ENCODE measurements at places on chromosomes 2 and 18.

DNA sequence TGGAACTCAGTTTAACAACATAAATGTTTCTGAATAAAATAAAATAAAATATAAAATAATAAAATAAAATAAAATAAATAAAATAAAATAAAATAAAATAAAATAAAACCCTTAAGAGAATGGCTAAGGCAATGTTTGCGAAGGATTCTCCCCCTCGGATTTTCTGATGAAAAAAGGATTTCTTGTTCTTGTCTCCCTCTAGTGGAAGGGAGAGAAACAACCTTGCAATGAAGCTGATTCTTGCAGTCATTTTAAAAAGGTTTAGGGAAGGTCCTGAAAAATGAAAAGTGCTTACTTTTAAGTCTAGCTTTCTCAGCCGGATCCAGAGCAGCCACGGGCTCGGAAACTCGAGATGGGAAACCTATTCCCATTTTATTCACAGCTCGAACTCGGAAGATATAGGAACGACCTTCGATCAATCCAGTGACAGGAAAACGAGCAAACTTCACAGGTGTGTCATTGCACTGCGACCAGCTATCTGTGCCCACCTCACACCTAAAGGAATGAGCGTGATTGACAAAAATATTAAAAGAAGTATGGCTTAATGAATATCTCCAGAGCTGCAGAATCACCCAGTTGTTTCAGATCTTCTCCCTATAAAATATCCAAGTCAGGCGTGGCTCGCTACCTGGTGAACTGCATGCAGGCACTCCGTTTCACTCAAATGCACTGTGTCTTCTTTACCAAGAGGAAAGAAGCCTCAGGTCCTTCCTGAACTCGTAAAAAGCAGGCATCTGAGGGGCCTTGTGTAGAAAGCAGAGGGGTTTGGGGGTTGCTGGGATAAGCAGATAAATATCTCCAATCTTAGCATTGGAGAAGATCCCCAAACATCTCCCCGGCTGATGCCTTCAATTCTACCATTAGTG lies 68.1 kb downstream of the MYOM1 start:
- no peak for DNase-seq

- DNase-seq: no peak
These were observed 305.7 kb upstream of the PKDCC start for GRCh38 chr2:41741951-41742595.

DNA sequence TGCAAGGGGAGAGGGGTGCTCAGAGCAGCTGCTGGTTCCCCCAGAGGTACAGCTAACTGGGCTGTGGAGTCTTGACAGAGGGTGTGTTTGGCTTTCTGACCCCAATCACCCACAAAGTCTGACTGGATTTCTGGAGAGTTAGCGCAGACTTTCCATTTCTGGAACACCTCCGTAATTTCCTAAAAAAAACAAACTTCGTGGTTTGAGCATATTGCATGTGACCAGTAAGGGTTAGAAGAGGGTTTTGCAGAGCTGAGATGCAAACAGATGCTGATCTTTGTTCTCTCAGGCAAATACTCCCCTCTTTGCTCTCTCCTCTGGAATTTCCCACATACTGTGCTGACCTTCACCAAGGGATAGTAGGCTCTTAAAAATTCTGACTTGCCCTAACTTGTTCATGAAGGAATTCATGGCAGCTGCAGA lies 44.5 kb upstream of the TMEM247 start:
- DNase-seq: no peak

GRCh38 chr2:17375262-17375661 lies 143.0 kb downstream of the RAD51AP2 start:
- no peak for DNase-seq

GRCh38 chr2:52264911-52265310 lies 1233.0 kb upstream of the NRXN1 start:
- DNase-seq: no peak

DNA sequence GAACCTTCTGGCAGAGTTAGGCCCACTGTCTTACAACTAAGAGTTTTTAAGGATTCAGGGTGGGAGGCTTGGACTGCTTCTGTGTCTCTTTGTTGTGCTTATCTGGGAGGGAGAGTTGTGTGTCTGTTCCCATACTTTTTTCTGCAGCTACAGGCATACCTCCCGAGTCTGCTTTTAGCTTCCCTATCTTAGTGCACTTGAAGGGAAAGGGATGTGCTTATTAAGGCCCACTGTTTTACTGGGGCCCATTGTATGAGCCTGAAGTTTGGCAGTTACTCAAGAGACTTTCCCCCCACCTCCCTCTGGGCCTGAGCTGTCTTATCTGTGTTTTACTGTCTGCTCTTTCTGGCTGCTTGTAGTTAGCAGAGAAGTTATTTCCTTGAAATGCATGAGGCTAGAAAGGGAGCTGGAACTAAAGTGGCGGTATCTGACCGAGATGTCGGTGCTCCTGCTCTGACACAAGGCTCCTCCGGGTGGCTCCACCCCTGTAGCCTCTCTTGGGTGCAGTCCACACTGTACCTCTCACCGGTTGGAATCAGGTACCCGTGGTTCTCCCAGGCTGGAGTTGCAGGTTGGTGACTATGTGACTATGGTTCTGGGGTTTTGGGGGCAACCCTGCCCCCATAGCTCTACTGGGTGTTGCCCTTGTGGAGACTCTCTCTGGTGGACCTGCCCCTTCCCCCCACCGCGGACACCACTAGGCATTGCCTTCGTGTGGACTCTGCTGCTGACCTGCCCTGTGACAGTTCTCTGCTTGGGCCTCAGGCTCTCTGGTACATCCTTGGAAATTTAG lies 12.9 kb downstream of the UBR3 start:
- DNase-seq: no peak

- no peak for DNase-seq
These were observed 68.5 kb downstream of the SPIRE1 start for GRCh38 chr18:12589448-12589847.

DNA sequence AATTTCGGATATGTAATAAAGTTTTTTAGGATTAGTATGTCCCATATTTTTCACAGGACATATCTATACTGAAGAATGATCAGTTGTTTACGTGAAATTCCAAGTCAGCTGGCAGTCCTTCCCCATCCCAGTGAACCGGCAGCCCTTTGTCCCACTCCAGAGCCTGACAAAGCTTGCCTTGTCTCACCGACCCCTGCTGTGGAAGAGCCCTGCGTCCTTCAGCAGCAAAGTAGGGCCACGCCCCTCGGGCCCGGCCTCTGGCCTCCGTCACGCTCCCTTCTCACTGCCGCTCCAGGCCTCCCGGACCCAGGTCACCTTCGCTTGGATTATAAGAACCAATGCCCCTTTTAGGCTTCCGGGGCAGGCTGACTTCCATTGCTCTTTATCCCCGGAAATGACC lies 89.8 kb upstream of the TGIF1 start:
- no peak for DNase-seq

- no peak for DNase-seq
These were observed 136.7 kb downstream of the DDX1 start for GRCh38 chr2:15728245-15728938.

DNA sequence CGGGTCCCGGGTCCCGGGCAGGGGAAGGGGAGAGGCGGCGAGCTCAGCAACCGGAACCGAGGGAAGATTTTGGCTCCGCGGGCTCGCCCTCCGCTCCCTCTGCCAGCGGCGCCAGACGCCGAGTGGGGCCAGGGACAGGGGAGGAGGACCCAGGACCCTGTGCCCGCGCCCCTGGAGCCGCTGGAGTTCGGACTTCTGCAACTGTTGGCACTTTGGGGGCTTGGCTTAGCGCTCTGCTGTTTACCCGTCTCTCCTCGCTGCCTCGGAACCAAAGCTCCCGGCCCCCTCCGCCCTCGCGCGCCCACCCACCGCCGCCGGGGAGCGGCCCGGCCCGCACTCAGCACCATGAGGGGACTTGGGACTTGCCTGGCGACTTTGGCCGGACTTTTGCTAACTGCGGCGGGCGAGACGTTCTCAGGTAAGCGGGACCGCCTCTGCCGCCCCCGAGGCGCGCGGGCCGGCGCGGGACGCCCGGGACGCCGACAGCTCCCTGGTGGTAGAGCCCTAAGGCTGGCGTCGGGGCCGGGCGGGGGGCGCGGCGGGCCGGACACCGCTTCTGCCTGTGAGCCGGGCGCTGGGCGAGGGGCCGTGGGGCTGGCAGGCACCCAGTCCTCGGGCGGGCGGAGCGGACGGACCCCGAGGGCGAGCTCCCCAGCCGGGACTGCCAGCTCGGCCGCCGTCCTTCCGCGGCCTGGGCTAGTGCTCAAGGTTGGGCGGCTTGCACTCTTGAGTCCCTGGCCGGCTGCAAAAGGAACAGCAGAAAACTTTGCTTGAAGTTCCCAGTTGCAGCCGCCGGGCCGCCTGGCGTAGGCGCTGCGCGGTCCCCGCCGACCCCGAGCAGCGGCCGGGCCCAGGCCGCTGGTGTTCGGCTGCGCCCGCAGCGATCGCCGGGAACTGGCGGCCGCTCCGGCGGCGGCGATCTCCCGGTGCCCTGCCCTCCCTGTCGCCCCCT lies 634 bp downstream of the PTPRM start:
- peak; percentile 43 for DNase-seq

GRCh38 chr2:228541789-228542188 lies 360.3 kb upstream of the SPHKAP start:
- DNase-seq: no peak

DNA sequence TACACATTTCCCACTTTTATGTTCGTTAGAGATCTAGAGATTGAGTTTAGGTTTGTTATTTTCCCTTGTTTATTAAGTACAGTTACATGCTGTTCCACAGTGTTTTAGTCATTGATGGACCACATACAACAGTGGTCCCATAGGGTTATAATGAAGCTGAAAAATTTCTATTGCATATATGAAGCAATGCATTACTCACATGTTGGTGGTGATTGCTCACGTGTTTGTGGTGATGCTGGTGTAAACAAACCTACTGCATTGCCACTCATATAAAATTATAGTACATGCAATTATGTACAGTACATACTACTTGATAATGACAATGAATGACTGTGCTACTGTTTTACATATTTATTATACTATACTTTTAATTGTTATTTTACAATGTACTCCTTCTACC lies 51.0 kb upstream of the NXPH2 start:
- no peak for DNase-seq

DNA sequence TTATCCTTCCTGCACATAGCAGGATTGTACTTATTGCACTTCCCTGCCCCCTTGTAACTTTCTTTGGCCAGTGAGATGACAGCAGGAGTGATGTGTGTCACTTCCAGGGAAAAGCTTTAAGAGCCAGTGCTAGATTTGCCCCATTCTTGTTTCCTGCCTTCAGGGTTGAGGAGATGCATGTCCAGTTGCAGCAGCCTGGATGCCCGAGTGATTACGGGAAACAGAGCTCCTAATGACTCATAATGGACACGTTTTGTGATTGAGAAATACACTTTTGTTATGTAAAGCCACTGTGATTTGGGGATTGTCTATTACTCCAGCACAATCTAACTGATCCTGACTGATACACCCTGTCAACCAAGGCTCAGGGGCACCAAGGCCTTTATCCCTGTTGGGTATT lies 5.0 kb upstream of the TET3 start:
- peak; percentile 22 for DNase-seq

DNA sequence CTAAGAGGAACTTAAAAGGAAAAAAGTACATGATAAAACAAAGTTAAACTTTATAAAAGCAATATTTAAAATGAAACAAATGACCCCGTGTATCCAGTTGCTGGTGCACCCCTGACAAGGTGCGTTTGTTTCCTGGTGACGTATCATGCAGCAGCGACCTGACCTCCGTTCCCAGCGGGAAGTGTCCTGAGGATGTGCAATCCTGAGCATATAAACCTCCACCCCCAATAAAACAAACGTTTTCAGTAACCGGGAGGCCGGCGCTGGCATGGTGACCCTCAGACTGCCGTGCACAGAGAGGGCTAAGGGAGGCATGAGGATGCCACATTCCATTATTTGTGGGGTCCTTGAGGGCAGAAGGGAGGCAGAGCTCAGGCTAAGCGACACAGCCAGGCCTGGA lies 14.8 kb downstream of the SLC66A2 start:
- DNase-seq: no peak

DNA sequence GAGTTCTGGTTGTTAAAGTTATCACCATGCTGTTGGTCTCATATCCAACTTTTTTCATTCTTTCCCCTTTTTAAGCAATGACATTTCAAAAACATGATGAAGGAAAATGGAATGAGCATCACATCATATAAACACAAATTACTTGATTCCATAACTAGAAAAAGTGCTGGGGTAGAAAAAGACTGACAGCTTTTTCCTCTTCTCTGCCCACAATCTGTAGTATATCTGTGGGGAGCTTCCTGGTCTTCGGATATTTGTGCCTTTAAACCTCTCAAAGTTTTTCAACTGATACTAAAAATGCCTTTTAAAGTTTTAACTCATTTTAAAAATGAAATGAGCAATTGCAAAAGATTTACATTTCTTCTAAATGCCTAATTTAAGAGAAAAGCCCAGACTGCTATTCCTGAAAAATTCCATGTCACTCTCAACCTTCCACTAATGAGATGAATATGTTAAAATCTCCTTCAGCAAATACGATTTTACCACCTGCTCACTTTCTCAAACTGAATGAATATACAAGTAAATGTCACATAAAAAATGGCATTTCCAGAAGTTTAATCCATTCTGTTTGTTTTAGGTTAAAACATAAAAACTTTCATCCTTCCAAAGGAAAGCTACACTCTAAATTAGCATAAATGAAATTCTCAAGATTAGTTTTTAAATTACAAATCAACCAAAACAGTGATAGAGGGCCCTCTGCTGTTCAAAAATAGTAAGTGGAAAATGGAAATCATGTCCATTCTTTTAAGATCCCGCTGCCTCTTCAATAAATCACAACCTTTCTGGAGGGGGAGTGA lies 2.1 kb downstream of the DNAH7 start:
- DNase-seq: no peak

DNA sequence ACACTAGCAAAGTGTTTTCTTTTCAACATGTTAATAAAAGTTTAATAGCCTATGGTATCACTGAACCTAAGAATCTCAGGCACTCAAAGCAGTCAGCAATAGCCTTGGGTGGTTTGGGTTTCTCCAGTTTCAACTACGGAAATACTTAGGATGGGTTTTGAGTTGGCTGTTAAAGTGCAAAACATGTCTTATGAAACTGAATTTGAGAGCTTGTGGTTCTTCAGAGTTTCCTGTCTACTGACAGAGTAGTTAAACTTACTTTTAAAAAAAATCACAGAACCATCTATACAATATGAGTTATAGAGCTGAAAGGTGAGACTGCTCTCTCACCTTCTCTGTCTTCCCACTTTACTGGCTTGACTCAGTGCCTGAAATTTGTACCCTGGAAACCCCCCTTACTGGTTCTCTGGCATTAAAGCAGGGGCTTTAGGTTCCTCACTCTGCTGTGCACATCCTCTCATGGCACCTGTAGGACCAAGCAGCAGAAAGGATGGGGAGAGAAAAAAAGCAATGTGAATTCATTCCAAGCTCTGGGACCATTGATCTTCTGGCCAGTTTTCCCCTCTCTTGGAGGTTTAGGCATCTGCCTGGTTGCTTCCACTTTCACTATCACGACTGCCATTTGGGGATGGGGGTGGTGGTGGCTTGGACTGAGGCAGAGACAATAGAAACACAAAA lies 18.1 kb downstream of the CCDC141 start:
- DNase-seq: no peak
